Upper lobe of right lung (tissue), 1 donor: ENCODE measurements at places on chromosomes 12 and 14. TPM values are rescaled to one million over a fixed set of nuclear protein-coding genes. Genes with fewer than 3 reads are reported as not detected.

DNA sequence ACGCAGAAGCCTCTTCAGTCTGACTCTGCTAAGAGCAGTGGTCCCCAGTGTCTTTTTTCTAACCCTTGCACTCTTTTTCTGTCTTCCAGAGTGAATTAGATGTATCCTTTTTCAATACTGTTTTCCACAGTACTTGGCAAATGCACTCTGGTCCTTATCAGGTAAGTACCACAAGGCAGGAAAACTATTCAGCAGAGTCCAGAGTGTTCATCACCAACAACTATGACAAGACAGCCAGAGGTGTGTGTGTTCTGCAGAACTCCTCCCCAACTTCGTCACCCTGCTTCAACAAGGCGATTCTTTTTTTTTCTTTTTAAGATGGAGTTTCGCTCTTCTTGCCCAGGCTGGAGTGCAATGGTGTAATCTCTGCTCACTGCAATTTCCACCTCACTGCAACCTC, 54.3 kb upstream of the STRN3 start:
- DNase-seq: no peak

- no peak for DNase-seq
These were observed 29.7 kb downstream of the CLMN start for GRCh38 chr14:95290021-95290420.

Gene CLEC2A
- not detected for total RNA-seq

Gene PTCSC3
- total RNA-seq: 2.8 TPM

- no peak for DNase-seq
These were observed 6.9 kb upstream of the HSPB8 start for GRCh38 chr12:119171691-119172425.
